Cortex of kidney (tissue), 1 donor: ENCODE measurements at places on chromosomes 5 and 9.

DNA sequence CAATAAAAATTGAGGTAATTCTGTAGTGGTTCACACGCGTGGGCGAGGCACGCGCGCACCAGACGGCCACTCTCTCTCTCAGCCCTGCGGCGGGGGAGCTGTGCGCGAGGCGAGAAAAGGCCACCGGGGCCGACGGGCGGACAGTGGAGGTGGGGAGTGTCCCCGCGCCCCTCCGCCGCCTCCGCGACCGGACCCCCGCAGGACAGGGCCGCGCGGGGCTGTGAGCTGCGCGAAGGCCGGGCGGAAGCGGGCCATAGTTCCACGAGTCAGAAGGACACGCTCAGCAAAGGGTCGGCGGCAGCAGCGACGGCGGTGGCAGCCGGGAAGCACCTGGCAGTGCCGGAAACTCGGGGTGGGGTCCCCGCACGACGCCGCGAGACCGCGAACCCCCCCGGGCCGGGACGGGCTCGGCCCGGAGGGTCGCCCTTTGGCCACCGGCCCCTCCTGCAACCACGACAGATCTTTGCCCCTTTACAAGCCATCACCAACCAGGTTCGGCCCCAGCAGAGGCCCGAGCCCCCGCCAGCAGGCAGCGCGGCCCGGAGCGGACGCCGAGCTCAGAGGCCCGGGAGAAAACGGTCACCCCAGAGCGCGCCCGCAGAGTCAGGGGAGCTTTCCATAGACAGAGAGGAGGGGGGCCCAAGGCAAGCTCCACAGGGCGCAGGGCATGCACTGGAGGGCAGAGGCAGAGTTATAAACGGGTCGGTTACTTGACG, 60.9 kb downstream of the ZNF354C start:
- DNase-seq, result no peak

- DNase-seq, result no peak
Observed at GRCh38 chr9:92146610-92147009, 31.4 kb upstream of the SPTLC1 start.

- DNase-seq, result no peak
Observed at GRCh38 chr5:175674731-175675346, 17.0 kb downstream of the HRH2 start.

DNA sequence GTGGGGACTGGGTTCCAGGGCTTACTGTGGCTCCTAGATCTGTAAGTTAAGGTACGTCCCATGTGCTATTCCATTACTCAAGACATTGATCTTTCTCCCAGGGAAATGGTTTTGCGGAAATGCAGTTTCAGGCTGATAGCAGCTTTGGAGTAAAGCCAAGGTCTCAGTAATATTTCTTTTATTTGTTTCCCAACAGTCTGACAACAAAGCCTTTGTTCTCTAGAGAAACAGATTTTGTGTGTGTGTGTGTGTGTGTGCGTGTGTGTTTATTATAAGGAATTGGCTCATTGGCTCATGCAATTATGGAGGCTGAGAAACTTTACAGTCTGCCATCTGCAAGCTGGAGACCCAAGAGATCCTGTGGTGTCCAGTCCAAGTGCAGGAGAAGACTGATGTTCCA, 12.1 kb upstream of the POC5 start:
- DNase-seq, result no peak

DNA sequence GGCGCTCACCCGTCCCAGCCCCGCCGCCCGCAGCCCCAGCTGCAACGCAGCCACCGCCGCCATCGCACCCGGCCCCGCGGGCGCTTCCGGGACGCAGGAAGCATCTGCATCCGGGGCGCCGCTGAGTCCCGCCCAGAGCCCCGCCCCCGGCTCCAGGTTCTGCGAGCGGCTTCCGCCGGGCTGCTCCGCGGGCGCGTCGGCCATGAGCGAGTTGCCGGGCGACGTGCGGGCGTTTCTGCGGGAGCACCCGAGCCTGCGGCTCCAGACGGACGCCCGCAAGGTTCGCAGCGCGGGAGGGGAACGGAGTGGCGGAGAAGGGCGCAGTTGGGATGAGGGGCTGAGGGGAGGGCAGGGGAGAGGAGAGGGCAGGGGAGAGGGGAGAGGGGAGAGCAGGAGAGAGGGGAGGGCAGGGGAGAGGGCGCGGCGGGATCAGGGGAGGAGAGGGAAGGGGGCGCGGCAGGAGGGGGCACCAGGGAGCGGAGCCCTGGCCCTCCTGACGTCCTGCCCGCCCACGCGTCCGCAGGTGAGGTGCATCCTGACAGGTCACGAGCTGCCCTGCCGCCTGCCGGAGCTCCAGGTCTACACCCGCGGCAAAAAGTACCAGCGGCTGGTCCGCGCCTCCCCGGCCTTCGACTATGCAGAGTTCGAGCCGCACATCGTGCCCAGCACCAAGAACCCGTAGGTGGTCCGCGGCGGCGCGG, at the start of the genes SURF1 and SURF2:
SURF1 (minus strand) TSS at position 97 of the 701 bp plus-strand sequence; CDS start at position 63, 34 bp downstream.
SURF2 (plus strand) TSS at position 160 of the 701 bp plus-strand sequence; CDS start at position 203, 43 bp downstream.
- no peak for DNase-seq

GRCh38 chr9:118577121-118577520, 792.1 kb downstream of the BRINP1 start:
- DNase-seq, result no peak

DNA sequence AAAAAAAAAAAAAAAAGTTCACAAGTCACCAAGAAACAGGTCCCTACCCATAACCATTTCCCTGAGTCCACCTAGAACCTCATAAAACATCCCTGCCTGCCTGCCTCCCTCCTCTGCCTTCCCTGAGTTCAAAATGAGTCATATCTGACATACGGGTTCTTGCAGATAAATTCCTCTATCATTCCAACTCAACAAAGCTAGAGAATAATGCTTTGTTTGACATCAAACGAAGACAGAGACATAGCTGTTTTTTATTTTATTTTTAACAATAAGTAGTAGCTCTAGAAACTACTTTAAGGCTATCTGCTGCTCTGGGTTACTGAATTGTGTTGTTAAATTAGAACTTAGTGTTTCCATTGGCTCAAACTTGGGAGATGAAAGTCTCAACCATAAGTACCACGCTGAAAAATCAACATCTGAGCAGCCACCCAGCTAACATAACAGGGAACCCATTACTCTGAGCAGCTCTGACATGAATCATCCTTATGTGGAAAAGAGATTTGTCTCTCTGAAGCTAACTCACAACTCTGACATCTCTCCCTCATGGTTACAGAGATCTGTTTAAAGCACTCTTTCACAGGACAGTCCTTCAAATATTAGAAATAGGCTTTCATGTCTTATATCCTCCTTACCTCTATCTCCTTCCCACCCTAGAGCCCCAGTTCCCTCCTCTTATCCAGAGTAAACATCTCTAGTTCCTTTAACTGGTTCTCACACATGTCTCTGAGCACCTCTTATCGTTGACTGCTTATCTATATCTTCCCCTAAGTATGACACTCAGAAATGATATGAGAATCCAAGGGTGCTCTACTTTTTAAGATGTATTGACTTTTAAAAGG, 12.1 kb downstream of the TMEM245 start:
- no peak for DNase-seq

GRCh38 chr9:124010665-124011321, 775 bp upstream of the LHX2 start:
- no peak for DNase-seq

GRCh38 chr9:82410866-82411265, 422.3 kb downstream of the SPATA31D1 start:
- DNase-seq, result no peak

DNA sequence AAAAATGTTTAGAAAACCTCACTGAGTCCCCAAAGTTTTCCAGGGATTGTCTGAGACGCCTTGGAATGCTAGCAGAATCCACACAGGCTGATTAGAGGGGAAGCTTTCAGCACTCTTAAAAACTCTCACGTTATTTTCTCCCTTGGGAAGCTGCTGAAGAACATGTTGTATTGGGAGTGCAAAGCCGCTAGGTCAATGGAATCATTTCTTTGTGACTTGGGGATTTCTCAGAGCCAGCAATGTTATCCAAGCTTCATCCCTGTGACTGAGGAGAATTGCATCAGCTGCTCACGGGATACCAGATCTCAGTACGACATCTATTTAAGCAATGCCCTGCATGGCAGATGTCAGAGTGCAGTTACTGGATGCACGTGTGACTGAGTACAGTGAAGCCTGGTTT, 426.4 kb upstream of the MPDZ start:
- no peak for DNase-seq

GRCh38 chr9:83327323-83327722, 210.9 kb downstream of the FRMD3 start:
- no peak for DNase-seq

GRCh38 chr9:90805006-90805996, 3.7 kb downstream of the SYK start:
- DNase-seq, result no peak

DNA sequence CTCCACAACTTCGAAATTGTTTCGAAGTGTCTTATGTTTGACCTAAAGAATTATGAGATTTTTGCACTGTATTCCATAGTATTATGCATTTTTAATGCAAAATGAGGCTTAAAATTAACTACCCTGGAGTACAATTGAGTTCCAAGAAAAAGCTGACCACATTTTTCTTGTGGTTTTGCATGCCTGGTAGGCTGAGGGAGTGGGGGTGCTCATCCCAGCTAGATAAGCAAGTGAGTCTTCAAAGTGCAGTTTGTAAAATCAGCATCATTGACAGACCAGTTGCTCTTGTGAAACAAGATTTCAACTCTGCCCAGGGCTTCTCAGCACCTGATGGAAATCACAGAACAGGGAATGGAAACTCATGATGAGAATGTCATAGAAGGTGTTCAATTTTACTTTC, 17.0 kb upstream of the NDUFS4 start:
- no peak for DNase-seq

DNA sequence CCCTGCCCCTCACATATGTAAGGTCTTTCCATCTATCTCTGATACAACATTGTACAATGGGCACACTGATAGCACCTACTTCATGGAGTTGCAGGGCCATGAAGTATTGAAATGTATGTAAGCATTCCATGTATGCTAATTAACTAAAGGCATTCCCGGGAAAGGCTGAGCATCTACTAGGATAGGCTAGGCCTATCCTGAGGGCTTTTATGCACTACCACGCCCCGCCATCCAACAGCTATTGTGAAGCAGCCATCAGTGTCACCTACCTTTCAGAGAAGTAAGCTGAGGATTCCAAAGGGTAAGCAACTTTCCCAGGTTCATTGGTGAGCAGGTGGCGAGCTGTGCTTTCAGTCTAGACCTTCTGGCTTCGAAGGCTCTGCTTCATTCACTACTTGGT, 47.6 kb downstream of the NSG2 start:
- DNase-seq, result no peak

- DNase-seq, result no peak
Observed at GRCh38 chr5:151717416-151717815, 30.7 kb upstream of the SPARC start.

- DNase-seq, result no peak
Observed at GRCh38 chr9:90188656-90189055, 454.0 kb downstream of the DIRAS2 start.

DNA sequence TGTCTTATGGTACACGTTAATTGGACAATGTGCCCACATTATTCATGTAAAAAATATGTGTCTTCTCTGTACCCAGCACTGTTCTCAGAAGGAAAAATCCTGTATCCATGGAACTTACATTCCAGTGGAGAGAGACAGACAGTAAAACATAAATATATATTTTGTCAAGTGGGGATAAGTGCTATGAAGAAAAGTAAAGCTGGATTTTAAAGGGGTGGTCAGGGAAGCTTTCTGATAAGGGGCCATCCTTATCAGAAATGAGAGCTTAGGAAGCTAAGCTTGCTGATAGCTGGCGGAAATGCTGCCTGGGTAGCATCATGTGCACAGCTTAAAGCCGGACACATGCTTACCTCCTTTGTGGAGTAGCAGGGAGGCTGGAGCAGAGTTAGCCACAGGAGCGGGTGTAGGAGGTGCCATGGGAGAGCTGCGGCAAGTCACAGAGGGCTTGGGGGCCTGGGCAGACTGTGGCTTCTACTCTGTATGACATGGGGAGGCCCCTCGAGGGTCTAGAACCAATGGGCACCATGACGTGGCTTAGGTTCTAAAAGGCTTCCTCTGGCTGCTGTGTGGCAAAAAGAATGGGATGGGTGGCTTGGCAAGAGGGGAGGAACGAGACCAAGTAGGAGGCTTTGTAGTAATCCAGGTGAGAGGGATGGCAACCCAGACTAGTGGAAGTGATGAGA, 141.7 kb downstream of the FGF1 start:
- DNase-seq, result no peak

GRCh38 chr5:116358911-116359418, 215.7 kb downstream of the SEMA6A start:
- DNase-seq, result no peak

DNA sequence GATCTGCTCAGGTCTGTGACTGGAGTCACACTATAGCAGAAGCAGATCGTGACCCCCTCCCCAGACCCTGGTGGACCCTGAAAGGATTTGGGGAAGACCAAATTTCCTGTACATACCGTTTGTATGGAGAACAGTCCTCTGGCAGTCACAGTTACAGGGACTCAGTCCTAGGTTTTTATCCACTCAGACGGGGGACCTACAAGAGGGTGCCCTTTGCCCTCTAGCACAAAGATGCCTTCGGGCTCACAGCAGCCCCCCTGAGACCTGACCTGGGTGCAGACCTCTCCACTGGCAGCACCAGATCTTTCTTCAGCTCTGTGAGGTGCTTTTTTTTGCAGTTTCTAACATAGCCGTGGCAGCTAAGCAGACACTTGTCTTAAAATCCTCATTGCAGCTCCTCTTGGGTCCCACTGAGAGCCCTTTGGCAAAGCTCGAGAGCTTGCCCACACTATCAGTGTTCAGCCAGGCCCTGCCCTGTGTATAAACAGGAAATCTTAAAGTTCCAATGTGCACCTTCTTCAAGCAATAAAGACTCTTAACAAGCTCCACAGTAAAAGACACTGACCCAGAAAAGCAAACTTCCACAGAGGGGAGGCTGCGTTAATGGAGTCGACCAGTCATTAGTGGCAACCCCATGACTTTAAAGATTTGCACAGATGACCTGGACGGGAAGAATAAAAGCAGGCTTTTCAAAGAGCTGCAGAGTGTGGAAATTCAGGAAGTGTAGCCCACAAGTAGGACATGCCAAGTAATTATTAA, 71.8 kb upstream of the LHFPL2 start:
- DNase-seq, result no peak

GRCh38 chr5:181042722-181043121, 2.7 kb downstream of the BTNL9 start:
- no peak for DNase-seq

DNA sequence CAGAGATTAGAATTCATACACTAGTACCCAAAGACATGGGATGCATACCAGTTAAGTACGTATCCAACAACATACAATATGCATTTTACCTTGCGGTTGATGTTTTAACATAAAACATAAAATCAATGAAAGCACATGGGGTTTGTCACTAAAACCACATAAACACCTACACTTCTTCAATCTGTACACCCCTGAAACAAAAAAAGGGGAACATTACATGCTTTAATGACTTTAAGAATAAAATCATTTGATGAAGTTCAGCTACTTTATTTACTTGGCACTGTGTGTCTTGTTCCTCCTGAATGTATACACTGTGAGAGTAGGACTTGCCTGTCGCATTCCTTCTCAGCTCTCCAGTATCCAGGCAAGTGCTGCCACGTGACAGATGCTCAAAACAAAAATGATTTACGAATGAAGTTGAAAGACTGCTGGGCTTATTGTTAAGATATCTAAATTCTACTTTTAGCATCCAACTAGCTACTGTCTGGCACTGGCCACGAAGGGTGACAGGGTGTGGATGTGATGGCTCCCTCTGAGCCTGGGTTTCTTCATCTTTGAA, 21.0 kb downstream of the TNFSF15 start:
- DNase-seq, result no peak

GRCh38 chr5:128674837-128675446, 136.9 kb upstream of the FBN2 start:
- no peak for DNase-seq
